Epithelial cell of esophagus (primary cell): ENCODE measurements at places on chromosomes 1 and 21.

- DNase-seq, result peak; percentile 40
These were observed 87.5 kb downstream of the COP1 start for GRCh38 chr1:176119549-176119948.

DNA sequence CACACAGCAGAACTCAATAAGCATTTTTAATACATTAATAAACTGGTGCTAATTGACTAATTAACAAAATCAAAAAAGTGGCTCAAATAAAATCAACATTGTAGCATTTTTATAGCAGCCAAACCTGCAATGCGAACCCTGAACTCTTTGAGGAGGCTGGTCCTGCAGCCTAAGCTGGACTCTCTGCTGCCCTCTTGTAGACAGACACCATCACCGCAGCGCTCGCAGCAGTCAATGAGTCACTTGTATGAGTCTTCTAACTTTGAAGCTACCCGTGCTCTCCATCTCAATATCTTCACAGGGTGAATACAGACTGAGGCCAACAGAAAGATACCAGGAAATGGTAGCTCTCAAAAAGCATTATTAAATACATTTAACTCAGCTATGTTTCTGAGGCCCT lies 9.7 kb upstream of the KRTAP7-1 start:
- peak; percentile 52 for DNase-seq

GRCh38 chr21:20728691-20729090 lies 269.5 kb upstream of the NCAM2 start:
- DNase-seq, result no peak

GRCh38 chr1:24898152-24898908 lies 31.7 kb downstream of the RUNX3 start:
- peak; percentile 49 for DNase-seq

DNA sequence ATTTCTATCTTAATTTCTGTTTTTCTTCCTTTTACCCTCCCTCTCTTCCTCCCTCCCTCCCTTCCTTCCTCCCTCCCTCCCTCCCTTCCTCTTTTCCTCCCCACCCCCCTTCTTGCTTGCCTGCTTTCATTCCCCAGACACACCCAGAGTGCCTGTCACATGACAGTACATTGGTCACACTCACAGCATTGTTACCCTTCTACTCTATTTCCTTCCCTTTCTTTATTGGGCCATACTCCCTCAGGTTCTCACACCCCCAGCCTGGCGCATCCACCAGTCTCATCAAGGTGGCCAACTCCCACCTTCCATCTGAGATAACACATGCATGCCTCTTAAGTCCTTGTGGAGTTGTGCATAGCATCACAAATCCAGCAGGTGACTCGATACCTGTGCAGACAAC lies 10.9 kb downstream of the TMPRSS3 start:
- peak; percentile 15 for DNase-seq

- DNase-seq, result peak; percentile 96
These were observed 2.6 kb upstream of the CREG1 start for GRCh38 chr1:167555971-167556714.

DNA sequence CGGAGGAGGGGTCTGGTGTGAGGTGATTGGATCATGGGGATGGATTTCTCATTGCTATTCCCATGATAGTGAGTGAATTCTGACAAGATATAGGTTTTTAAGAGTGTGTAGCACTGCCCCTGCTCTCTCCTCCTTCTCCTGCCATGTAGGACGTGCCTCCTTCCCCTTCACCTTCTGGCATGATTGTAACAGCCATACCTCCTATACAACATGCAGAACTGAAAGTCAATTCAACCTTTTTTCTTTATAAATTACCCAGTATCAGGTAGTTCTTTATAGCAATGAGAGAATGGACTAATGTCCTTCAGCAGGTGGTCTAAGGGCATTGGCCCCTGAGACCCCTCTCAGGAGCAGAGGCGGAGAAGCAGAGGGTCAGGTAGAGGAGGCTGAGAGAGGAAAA lies 168.7 kb upstream of the ETV3 start:
- no peak for DNase-seq

- no peak for DNase-seq
These were observed 1237.8 kb downstream of the NCAM2 start for GRCh38 chr21:22235866-22236590.

- peak; percentile 98 for DNase-seq
These were observed 42.2 kb upstream of the LYST start for GRCh38 chr1:235908742-235909520.

DNA sequence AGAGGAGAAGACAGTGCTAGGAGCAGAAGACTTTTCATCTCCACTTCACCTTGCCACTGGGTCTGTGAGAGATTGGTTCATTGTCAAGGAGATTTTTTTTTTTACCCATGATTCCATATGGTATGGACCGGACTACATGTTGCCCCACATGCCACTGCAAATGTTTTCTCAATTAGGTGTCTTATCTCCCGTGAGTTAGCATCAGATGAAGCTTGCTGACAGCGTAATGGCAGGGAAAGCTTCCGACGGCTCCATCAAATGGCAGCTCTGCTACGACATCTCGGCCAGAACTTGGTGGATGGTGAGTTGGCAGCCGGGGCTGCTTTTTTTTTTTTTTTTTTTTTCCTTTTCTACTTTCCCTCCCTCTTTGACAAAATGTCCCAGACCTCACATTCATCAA lies 217.2 kb upstream of the NFIA start:
- DNase-seq, result no peak

- peak; percentile 62 for DNase-seq
These were observed 9.8 kb downstream of the THAP3 start for GRCh38 chr1:6634371-6635052.
